ENCODE measurements at places on chromosomes 2 and 18.

DNA sequence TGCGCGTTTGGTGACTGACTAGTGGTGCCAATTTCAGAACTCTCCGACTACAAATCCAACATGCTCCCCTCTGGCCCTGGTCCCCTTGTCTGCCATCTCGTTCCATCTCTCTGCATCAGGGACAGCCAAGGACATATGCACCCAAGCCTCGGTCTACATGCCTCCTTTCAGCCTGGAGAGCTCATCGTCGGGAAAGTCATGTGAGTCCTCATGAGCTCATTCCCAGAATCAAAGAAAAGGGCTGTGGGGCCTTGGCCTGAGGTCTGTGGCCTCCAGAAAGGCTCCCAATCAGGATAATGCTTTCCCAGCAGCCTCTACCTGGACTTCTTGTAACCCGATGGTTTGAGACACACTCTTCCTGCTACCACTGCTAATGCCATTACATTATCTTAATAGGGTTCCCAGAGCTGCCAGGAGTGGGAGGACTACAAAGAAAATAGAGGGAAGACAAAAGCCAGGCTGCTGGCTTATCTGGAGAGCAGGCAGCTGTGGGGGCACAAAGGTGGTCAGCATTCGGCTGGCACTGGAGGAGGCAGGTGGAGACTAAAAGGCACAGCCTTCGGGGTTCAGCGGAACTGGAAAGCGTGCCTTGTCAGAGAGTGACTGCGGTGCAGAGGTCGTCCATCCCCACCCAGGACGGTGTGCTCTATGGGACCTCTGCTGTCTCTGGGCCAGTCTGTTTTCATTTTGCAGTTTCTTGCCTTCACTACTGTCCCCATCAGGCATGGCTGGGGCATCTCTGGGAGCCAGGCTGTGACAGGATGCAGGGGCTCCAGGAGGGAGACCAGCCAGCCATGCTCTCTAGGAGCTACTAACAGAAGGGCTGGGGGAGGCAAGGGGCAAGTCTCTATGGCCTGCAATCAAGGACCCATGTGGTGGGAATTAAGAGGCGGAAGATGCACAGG, 104.4 kb upstream of the SMAD2 start:
- no peak for DNase-seq

DNA sequence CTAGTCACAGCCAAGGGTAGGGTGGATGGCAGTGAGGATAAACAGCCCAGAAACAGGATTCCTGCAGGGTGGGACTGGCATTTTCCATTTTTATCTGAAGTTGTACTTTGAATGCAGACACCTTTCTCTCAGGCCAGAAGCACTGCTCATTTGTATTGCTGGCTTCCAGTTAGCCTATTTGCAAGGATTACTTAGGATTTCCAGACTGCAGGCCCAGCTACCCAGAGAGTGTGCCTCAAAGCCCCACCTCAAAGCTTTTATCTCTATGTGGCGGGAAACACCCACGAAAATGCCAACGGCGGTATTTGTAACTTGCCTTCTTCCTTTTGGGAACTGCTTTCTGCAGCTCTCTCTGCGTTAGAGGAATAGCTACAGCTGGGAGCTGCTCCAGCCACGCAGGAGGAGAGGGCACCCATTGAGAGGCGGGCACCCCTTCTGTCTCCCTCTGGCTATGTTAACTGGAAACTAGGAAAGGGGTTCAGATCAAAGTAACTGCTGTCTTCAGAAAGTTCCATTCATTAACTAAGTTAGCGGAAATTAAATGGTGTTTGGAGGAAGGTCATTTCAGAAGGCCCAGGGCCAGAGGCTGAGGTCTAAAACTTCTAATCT, 144.9 kb downstream of the TGIF1 start:
- DNase-seq = no peak

- DNase-seq = no peak
Observed at GRCh38 chr2:205731583-205731981, 49.3 kb downstream of the NRP2 start.

GRCh38 chr2:217795067-217795466, 207.7 kb downstream of the TNS1 start:
- DNase-seq = no peak

- DNase-seq = peak; percentile 87
Observed at GRCh38 chr2:43877782-43878464, 39.2 kb downstream of the ABCG8 start.

DNA sequence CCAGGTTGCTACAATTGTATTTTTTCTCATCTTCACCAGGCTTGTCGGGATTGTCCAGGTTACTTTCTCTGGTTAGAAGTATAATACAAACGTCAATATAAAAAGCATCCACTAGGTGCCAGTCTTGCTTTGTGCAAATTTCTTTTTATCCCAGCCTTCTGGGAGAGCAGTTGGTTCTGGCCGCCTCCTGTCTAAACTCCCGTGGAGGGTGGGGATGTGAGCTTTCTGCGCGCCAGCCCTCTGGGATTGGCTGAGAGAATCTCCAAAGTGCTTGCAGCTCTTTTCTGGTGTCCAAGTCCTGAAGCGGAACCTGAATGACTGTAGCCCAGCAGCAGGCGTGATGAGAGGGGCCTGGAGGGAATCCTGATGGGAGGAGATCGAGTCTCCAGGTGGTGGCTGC, 22.4 kb upstream of the TOGARAM2 start:
- peak; percentile 78 for DNase-seq

DNA sequence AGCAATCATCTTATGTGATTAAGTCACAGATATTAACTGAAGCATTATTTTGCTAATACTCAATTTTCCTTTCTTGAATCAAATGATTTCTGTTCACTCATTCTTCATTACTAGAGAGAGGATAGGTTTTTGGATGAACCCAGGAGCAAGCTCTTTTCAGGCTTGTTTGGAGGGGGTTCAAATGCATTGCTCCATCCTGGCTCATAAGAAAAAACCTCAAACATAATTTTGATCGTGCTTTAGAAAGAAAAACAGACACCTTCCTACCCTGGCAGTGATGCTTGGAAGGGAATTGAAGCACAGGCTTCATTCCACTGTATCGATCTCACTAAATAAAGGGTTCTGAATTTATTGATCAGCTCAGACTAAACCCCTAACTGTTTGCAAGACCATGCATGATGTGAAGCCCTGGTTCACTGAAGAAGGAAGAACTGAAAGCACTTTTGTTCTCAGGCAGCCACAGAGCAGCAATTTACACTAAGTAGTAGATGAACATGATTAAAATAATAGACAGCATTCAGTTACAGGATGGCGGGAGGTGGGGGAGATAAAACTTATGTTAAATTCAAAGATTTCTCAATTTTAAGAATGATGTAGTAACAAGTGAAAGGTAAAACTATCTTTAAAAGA, 53.4 kb downstream of the CDH2 start:
- no peak for DNase-seq

DNA sequence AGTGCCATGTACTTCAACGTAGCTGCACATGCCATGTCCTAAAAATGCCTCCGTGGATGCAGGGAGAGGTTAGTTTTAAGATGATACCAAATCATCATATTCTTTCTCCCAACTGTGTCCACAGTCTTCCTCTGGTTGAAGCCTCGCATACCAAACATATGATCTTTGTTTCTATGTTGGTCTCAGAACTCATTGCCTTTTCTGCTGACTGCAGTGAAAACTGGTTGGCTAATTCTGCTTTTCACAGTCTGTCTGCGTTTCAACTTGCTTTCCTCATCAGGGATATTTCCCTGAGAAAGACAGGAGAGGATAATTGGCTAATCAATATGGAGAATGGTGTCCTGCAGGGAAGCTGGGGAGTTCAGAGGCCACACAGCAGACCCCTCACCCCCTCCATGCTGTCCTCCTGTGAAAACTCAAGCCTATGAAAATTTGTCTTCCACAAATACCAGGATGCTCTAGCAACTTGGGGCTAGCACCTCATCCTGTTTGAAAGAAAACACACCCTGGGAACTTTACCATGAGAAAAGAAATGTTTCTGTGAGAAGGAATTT, 192.2 kb upstream of the PXDN start:
- peak; percentile 29 for DNase-seq

DNA sequence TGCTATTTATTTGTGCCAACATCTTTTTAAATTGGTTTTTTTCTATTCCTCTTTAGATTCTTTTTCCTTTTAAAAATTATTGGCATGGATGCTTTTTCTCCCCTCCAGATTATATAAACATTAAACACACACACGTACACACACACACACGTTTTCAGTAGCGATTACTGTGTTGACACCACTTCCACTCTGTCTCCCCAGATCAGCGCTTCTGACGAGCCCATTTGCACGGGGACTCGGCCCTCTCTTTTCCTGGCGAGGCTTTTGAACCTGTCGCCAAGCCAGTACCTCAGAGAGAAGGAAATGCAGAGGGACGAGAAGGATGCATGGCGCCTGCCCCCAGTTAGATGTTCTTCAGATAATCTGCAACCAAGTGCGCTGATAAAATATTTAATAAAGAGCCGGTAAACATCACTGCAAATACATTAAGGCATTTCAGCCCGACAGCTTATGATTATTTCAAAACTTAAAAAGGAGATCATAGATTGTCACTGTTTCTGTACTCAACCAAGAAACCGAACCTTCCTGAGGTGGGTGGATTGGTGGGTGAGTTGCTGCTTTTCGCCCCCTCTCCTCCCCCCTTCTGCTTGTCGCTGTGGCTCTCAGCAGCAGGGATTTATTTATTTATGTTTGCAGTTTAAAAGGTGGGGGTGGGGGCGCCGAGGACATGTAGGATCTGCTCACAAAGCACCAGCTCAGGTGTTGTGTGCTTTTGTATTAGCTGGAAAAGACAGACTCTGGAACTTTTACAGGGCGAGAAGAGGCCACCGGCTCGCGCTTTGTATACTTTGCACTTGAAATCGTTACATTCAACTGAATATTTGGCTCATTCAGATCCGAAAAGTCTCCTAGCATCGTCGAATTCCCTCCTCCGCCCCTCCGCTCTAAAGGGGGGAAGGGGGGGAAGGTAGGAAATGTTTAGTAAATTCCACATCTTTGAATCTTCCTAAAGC, 787 bp upstream of the TBR1 start:
- DNase-seq = no peak

DNA sequence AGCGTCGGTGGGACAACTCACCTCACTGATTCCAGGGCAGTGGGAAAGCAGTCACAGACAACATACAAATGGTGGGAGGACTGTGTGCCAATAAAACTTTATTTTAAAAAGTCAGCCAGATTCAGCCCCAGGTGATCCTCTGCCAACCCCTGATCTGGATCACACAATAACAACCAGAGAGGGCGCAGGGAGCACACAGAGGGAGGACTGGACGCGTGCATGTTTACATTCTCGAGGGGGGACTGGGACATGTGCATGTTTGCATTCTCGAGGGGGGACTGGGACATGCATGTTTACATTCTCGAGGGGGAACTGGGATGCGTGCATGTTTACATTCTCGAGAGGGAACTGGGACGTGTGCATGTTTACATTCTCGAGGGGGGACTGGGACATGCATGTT, 209.5 kb downstream of the NDUFA10 start:
- no peak for DNase-seq

DNA sequence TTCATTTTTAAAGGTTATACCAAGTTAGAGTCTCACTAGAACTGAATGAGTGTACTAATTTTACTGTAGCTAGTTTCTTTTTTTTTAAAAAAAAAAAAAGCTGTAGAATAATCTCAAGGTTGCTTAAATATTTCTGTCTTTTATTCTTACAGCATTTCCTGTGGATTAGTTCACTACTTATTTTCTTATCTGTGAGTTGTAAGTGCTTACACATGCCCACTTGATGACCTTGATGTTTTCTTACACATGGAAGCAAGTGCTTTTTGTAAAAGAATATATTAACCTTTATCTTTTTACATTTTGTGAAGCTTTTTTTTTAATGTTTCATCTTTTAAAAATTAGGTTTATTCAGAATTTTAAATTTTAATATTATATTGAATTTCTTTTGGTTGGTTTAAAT, 57.8 kb downstream of the MSH2 start:
- DNase-seq = no peak

DNA sequence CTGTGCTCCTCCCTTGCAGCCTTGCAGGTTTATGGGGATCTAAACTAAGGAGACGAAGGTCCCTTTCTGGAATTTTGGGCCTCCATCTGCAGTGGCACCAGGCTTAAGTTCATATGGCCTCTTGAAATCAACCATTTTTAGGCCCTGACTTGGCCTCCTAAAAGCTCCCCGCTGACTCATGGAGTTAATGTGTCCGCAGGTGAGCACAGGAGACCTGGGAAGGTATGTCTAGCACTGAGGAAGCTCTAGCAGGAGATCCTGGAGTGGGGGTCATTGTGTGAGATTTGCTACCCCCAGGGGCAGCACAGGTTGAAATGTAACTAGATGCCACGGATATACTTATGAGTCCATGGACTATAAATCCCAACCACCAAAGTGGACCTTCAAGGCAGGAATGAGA, 95.9 kb upstream of the CELF4 start:
- DNase-seq = no peak

DNA sequence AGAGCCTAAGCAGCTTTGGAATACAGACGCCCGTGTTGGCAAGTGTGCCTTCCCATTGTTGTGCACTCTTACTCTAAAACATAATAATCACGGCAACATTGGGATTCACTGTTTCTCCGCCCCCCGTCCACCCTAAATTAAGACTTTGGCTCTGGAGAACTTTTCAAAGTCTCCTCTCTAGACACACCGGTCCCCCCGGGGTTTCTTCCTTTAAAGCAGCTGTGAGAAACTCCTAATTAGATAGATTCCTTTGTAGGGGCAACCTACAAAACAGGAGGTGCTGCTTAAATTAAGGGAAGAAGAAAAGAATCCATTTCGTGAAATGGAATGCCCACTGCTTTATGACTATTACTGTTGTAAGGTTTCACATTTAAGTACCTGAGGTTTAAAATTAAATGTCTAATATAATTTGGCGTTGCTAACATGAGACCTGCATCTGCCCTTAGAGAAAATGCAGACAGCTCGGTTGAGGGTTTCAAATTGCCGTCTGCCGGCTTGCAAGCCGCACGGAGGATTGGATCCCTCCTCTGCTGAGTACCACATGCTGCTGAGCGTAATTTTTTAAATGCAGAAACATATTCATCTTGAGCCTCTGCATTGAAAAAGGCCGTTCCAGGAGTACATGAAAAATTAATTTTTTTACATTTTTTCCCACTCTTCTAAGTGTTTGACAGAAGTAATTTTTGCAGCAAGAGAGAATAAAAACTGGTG, 233.3 kb downstream of the GBX2 start:
- no peak for DNase-seq

DNA sequence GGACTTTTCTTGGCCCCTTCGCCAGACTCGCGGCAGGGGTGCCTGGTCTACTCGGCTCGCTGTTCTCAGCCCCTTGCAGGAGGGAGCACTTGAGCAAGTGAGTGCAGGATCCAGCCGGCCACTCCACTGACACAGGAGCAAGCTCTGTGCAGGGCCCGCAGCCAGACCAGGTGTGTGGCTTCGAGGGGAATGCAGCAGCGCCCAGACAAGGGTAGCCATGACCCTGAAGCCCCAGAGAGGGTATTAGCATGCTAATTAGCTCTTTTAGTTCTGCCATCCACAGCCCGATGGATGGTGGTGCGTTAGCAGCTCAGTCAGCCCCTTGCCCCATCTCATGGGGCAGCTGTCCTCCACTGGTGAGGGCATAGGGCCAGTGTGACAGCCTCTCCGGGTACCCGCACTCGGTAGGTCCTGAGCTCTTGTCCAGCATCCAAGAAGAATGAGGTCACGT, 103.2 kb upstream of the HS6ST1 start:
- no peak for DNase-seq

Measured in iPS-NIHi11 (cell line).